Activated CD4-positive, CD25-positive, alpha-beta regulatory T cell (primary cell): ENCODE measurements at places on chromosomes 7 and 10.
A peak's percentile ranks its signal among the peaks of the same experiment; 100 is the strongest.

DNA sequence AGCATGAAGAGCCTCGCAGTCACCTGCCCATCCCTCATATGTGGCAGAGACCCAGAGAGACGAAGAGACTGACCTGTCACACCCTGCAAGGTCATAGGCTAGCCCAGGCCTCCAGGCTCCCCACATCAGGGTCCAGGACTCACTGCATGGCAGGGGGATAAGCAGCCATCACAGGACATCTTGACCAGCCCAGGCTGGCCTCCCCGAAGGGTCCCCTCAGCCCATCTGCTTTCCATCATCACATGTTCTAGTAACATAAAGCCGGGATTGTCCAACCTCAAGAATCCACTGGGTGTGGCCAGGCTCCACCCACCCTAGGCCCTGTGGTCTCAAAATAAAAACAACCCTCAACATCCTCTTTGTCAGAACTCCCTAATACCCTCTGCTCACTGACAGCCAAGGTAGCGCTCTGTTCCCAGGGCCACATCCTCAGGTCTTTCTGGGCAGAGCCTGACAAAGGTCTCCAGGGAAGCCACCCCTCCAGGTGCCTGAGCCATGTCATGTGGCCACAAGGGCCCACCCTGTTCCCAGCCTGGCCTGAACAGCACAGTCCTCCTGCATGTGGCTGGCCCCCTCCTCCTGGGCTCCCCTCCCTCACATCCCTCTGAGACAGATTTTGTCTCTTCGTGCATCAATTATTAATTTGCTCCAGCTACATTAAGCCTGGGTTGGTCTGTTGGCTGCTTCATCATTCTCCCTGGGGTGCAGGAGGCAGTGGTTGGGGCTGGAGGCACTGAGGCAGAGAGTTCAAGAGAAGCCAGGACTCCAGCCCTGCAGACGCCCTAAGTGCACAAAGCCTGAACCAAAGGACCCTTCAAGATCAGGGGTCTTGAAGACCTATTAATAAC lies 131.8 kb upstream of the UNC5B start:
- no peak for DNase-seq

GRCh38 chr10:63713191-63714144 lies 192.3 kb downstream of the REEP3 start:
- no peak for DNase-seq

GRCh38 chr10:117373823-117374505 lies 1.3 kb downstream of the PDZD8 start:
- no peak for DNase-seq

DNA sequence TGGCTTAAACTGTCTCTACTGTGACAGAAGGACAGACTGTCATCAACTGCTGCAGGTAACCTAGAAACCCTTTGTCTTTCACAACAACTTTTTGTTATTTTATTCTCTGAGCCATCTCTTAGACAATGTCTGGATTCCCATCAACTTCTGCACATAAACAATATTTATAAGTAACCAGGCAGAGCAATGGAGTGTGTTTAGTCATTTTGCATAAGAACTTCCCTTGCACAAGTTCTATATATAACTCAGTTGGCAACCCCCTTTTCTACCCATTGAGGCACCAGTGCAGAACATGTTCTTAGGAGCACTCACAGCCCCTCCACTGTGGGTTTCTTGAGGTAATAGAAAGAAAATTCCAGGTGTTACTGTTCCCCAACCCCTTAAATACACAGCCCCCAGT lies 65.0 kb upstream of the IL6 start:
- no peak for DNase-seq

DNA sequence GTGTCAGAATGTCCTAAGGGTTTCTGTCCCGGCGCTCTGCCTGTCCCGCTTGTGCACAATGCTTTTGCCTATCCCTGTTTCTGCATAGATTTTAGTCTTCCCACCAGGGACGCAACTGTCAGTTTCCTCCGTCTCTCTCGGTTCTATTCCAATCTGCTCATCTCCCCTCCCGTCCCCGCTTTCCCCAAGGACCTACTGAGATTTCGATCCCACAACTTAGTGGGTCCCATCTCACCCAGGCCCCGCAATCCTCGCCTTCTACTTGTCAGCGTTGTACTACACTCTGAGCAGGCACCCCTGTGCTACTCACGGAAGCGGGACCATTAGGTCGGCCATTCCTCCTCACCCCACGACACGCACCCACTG lies 519 bp upstream of the ZNF655 start:
- no peak for DNase-seq

DNA sequence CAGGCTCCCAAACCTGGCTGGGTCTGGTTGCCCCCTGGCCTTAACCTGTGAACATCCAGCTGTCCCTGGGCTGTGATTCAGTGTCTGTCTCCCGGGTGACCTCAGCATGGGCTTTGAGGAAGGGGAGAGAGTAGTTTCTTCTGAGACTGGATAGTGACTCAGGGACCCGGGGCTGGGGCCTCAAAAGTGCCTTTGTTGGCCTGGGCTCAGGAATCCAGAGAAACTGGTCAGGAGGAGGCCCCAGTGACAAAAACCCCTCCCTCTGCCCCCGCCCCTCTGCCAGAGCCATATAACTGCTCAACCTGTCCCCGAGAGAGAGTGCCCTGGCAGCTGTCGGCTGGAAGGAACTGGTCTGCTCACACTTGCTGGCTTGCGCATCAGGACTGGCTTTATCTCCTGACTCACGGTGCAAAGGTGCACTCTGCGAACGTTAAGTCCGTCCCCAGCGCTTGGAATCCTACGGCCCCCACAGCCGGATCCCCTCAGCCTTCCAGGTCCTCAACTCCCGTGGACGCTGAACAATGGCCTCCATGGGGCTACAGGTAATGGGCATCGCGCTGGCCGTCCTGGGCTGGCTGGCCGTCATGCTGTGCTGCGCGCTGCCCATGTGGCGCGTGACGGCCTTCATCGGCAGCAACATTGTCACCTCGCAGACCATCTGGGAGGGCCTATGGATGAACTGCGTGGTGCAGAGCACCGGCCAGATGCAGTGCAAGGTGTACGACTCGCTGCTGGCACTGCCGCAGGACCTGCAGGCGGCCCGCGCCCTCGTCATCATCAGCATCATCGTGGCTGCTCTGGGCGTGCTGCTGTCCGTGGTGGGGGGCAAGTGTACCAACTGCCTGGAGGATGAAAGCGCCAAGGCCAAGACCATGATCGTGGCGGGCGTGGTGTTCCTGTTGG lies at the start of gene CLDN4:
TSS of gene CLDN4 (plus strand) at position 316 of the 903 bp plus-strand sequence. CDS start at position 522, 206 bp downstream.
- DNase-seq = no peak

GRCh38 chr7:25288556-25289307 lies 60.4 kb upstream of the NPVF start:
- no peak for DNase-seq

- no peak for DNase-seq
Observed at GRCh38 chr10:104345941-104346340, 7.7 kb upstream of the ITPRIP start.

GRCh38 chr7:44380189-44380830 lies 54.9 kb upstream of the CAMK2B start:
- no peak for DNase-seq

DNA sequence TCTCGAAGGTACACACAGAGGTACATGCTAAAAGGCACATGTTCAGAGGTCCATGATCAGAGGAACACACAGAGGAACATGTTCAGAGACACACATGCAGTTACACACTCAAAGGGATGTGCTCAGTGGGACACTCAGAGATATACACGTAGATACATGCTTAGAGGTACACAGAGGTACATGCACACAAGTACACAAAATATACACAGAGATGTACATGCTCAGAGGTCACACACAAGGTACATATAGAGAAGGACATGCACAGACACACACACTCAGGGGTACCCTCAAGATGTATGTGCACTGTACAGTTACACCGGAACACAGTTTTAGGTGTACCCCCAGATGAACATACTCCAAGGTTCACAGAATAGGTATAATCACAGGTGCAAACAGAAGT lies 18.8 kb downstream of the NPC1L1 start:
- no peak for DNase-seq

GRCh38 chr10:82759050-82759449 lies 884.1 kb downstream of the NRG3 start:
- DNase-seq = no peak

GRCh38 chr10:42997849-42998165 lies 79.1 kb upstream of the RET start:
- DNase-seq = no peak

DNA sequence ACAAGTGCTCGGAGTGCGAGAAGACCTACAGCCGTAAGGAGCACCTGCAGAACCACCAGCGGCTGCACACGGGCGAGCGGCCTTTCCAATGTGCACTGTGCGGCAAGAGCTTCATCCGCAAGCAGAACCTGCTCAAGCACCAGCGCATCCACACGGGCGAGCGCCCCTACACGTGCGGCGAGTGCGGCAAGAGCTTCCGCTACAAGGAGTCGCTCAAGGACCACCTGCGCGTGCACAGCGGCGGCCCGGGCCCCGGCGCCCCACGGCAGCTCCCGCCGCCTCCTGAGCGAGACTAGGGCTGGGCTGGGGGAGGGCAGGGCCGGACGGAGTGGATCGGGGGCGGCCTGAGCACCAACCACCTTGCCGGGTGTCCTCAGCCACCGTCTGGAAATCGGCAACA lies 15.1 kb upstream of the ZNF212 start:
- no peak for DNase-seq

GRCh38 chr7:156461881-156462665 lies 178.5 kb upstream of the RNF32 start:
- DNase-seq = no peak

GRCh38 chr10:133396035-133396624 lies 2.2 kb downstream of the MTG1 start:
- no peak for DNase-seq

GRCh38 chr7:29565224-29565630 lies 1.6 kb downstream of the PRR15 start:
- DNase-seq = no peak

GRCh38 chr10:116316503-116316902 lies 7.7 kb upstream of the CCDC172 start:
- no peak for DNase-seq

GRCh38 chr10:12896251-12896650 lies 105.3 kb downstream of the CCDC3 start:
- no peak for DNase-seq

- no peak for DNase-seq
Observed at GRCh38 chr7:155509359-155509724, 37.0 kb downstream of the CNPY1 start.

- no peak for DNase-seq
Observed at GRCh38 chr7:137717045-137717444, 129.7 kb downstream of the DGKI start.

DNA sequence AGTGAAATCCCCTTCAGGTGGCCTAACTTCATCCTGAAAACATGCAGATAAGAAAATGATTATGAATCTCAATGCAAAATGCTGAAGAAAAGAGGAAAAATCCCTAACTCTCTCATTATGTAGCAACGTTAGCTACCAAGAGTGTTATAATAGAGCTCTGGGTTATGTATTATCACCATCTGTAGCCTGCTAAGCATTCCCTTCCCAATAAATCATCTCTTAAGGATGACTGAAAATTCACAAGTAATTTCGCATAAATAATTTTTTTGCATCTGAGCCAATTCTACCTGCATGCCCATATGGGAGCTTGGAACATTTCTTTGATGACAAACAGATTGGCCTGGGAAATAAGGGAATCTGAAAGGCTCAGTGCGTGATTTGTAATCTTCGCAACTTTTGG lies 216.1 kb downstream of the HTR7 start:
- no peak for DNase-seq

- DNase-seq = peak; percentile 48
Observed at GRCh38 chr7:24821045-24821753, 63.9 kb upstream of the GSDME start.

GRCh38 chr7:47291461-47292081 lies 290.3 kb downstream of the TNS3 start:
- no peak for DNase-seq

- no peak for DNase-seq
Observed at GRCh38 chr10:61549861-61550260, 96.7 kb upstream of the TMEM26 start.

DNA sequence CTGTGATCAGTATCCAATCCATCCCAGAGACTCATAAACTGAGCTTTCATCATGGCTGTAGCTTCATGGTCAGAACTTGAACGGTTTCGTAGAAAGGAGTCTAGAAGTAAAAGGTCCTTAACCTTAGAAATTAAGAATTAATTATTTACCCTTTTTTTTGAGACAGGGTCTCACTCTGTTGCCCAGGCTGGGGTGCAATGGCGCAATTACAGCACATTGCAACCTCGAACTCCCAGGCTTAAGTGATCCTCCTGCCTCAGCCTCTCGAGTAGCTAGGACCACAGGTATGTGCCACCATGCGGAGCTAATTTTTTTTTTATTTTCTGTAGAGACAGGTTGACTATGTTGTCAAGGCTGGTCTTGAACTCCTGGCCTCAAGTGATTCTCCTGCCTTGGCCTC lies 41.7 kb downstream of the ATAD1 start:
- DNase-seq = no peak

DNA sequence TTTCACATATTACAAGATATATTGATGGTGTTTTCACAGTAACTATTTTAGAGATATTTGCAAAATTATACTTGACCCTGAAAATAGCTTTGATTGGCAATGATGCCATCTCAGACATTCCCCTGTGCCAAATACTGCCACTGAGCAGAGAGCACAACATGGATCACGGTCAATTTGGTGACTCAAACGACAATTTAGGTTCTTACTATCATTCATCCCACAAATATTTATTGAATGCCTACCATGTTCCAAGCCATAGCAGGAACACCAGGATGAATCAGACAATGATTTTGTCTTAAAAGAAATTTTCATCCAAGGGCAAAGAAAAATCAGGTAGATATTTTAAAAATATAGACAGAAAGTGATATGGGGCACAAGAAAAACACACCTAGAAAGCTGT lies 153.2 kb upstream of the ADO start:
- no peak for DNase-seq

DNA sequence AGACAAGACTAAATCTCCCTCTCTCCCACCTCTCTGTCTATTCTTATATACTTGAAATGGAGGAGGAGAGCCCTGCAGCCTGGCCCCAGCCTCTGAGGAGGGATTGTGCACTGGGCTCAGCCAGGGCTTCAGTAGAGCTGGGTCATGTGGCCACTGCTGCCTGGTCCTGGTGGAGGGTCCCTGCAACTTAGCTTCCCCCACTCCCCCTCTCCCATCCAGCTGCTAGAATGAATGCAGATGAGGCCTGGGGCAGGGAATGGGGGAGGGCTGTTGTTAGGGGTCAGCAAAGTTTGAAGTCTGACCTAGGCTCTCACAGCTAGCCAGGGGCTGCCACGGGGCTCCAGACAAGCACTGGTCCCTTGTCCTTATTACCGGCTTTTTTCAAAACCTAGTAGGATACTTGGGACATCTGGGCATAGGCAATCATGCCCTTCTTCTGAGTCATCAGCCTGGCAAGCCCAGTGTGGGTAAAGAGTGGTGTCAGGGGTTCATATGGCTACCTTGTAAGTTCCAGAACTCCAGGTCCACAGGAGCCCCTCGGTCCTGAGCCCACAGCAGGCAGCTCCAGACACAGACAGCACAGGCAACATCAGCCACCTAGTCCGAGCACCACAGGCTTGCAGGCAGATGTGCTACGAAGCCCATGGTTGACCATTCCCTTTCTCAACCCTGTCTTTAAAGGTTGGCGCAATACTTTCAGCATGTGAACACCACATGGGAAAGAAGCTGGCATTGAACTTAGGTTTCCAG lies 12.8 kb upstream of the CXCL12 start:
- no peak for DNase-seq

- DNase-seq = no peak
Observed at GRCh38 chr10:116071453-116072148, 201.4 kb downstream of the GFRA1 start.
